Activated CD8-positive, alpha-beta memory T cell treated with anti-CD3 and anti-CD28 coated beads, Interleukin-2, amount 50 U/mL, for 4 hours (primary cell): ENCODE measurements at places on chromosomes 6 and 20.
A peak's percentile ranks its signal among the peaks of the same experiment; 100 is the strongest.

DNA sequence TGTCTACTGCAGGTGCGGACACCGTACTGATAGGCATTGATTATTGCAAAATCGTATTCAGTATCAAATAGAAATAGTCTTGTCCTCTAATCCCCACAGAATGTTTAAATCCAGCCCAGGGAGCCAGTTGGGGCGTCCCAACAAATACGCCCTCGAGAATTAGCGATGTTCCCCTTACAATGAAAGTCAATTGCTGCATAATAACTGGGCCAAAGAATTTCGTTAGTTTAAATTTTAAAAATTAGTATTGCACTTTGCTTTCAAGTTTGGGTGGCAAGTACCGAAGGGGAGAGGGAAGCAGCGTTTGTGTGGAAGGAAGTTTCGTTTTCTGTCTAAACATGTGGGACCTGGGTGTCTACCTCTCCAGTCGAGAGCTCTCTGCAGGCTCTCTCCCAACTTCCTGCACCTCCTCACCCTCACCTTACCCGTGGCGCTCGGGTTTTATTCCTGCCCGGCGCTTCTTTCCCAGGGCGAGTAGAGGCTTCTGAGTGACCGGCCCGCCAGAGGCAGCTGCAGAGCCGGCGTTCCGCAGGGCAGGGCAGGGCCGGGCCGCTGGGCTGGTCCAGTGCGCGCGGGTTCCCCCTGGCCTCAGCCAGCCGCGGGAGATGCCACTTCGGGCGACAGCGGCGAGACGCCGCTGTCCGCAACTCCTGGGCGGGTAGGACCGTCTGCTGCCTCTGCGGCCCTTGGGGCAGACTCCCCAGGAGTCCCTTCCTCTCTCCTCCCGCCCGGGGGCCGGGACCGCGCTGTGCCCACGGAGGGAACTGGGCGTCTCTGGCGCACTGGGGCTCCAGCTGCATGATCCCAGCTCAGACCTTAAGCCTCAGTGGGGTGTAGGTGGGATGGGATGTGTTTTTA is 862 bp upstream of the TFAP2C start:
- no peak for DNase-seq

DNA sequence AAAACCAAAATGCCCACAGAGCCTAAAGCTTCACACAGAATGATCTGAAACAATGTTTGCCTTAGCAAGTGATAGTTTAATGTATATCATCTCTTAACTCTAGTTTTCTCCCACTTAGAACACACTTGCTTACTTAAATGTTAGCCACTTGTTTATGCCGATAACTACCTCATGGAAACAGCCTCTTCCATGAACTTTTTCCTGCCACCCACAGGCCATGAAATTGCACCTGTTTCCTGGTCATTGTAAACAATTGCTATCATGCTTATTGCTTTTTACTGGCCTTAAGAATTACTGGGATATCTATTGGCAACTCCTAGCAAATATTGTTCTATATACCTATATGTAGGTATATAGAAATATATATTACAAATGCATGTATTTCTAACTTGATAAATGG is 231.1 kb downstream of the HDGFL1 start:
- DNase-seq: no peak

DNA sequence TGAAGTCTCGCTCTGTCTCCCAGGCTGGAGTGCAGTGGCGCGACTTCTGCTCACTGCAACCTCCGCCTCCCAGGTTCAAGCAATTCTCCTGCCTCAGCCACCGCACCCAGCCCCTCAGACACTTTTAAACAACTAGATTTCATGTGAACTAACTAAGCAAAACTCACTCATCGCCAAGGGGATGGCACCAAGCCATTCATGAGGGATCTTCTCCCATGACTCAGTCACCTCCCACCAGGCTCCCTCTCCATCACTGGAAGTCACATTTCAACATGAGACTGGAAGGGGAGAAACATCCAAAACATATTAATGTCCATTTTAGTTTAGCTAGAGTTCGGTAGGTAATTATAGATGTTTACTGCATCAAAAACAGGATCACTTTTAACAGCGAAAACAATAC is 95.9 kb upstream of the PRL start:
- DNase-seq: no peak

GRCh38 chr6:52376763-52377162 is 14.8 kb downstream of the PAQR8 start:
- no peak for DNase-seq

DNA sequence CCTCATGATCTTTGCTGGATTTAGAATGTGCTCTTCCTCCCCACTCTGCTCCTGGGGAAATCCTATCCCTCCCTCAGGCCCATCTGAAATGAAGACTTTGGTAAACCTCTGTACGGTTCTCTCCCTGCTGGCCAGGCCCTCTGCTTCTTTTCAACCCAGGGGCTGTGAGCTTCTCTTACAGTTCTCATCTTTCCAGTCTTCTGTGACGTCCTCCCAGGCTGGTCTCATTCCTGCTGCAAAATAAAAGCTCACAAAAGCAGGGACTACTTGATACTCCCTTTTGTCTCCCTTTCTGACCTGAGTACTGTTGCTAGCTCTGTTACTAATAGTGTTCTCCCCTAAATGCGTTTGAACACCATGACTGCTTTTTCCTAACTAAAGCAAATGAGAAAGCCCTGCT is 46.3 kb downstream of the UNC5CL start:
- no peak for DNase-seq

DNA sequence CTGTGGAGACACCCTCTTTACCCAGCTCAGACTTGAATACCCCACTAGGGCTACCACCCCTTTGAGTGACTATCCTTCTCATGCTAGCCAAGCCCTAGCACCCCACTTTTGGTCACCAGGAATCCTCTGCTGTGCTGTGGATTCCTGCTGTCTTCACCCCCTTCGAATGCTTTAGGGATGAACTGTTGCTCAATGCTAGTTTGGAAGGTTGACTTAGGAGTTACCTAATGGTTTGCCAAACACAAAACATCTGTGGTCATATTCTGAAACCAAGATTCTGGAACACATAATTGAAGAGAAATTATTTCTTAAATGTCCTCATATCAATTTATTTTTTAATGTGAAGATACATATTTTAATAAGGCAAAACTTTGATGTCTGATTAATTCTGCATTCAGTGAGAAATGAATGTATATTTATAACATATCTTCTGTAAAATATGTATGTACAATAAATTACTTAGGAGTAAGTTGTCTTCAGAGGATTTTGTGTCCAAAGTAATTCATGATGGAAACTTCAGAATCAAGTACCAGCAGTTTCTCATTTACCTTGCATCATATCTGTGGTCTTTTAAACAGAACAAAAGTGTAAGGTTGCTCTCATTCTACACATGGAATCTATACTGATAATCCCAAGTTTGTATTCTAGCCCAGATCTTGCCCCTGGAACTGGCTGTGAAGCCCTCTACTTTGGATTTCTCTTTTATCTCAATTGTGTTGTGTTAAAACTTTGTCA is 46.9 kb downstream of the TMEM200A start:
- DNase-seq: no peak

- no peak for DNase-seq
Measured at GRCh38 chr20:18858816-18859215, 45.2 kb downstream of the SCP2D1 start.

- peak; percentile 16 for DNase-seq
Measured at GRCh38 chr6:53437557-53438202, 88.9 kb upstream of the ELOVL5 start.

- no peak for DNase-seq
Measured at GRCh38 chr20:31522731-31523130, 8.5 kb downstream of the HM13 start.

DNA sequence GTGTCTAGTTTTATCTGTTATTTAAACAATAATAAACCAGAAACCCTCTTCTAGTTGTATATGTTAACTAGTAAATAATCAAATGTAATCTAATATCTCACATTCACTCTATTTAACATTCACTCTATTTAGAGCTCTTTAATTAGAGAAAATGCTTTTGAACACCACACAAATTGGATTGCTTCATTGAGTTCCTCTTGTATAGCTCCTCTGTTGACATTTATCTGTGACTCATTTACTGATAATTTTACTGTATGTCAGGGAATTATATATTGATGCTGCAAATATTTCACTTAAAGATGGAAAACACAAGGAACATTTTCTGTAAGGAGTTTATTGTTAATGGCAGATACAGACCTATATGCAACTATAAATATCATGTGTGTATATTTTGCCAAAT is 594.6 kb downstream of the COL12A1 start:
- DNase-seq: no peak

DNA sequence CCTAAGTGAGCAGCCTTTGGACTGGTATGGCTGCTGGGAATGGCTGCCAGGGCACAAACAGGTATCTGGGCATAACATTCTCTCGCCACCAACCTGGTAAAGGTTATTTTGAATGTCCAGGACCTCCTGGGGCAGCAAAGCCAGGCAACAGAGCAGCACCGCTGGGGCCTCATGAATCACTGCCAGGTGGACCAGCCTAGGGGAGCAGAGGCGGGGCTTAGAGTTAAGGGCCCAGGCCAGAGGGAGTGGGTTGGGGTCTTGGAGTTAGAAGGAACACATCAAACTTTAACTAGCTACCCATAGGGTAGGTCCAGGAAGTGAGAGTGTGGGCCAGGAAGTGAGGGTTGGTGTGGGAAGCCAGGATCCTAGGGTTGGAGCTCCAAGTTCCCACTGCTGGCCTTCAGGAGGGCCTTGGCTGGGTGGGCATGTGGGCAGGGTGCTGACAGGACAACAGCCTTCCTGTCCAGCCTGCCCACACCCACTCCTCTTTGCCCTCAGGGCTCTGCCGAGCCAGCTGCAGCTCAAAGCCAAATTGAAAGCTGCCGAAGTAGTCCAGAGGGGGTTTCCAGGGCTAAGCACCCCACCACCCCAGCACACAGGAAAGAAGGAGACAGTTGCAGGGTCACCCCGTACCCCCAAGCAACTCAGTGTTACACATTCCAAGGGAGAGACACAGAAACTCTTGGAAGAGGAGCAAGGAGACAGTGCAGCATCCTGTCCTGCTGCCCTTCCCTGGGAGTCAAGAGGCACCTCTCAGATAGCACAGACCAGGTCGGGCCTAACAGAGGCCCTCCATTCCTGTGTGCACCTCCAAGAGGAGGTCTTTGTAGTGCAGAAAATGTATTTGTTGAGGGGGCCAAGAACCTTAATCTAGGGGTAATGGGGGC is 2.6 kb downstream of the NFKBIE start:
- DNase-seq: no peak

DNA sequence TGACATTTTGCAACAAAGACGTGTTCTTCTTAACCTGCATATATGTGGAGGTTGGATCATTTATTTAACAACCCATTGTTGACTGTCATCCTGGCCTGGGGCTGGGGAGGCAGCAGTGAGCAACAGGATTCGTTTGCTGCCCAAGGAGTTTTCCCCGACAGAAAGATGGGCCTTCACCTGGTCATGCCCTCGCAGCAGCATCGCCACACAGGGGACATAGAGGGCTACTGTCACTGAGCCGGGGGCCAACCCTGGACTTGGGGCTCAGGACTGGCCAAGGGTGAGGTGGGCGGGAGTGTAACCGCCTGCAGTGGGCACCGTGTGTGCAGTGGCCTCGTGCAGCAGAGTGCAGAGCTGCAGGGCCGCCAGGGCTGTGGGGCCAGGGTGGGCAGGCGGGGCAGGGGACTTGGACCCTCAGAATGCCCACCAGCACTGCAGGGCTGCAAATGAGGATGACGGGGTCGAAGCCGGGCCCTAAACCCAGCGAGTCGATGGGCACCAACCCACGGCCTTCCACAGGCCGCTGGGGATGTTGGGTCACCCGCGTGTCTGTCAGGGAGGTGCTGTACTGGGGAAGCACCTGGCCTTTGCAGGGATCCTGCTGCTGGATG is 11.8 kb downstream of the DUSP22 start:
- no peak for DNase-seq

- no peak for DNase-seq
Measured at GRCh38 chr6:128655978-128656498, 135.6 kb upstream of the PTPRK start.

GRCh38 chr6:19712998-19713397 is 124.2 kb upstream of the ID4 start:
- no peak for DNase-seq

GRCh38 chr6:163281634-163282033 is 132.9 kb upstream of the QKI start:
- no peak for DNase-seq

GRCh38 chr20:22619806-22620205 is 35.4 kb upstream of the FOXA2 start:
- DNase-seq: no peak
